ENCODE measurements at places on chromosomes 3 and 15.

DNA sequence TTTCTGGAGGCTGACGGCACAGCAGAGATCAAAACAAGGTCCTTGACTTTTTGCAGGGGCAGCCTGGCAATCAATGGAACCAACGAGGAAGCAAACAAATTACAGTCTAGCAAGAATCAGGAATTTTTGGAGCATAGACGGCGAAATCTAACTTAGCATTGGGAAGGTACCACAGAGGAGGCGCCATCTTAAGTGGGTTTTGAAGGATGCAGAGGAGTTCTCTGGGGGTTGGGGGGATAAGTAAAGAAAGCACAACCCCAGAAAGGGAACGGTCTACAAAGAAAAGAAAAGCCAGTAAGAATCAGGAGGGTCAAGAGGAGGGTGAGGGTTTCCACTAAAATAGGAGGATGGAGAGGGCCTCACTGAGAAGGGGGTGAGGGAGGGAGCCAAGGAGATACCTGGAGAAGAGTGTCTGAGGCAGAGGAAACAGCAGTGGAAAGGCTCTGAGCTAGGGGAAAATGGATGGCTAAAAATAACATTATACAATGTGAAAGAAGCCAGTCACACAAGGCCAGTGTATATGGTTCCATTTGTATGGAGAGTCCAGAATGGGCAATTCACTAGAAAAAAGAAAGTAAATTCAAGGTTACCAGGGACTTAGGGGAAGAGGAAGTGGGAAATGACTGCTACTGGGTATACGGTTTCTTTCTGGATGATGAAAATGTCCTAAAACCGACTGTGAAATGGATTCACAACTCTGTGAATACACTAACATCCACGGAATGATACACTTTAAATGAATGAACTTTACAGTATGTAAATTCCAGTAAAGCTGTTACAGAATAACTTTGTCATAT, 25.2 kb upstream of the IQSEC1 start:
- no peak for DNase-seq

- no peak for DNase-seq
These were observed 64.2 kb downstream of the ISG20 start for GRCh38 chr15:88702983-88703382.

DNA sequence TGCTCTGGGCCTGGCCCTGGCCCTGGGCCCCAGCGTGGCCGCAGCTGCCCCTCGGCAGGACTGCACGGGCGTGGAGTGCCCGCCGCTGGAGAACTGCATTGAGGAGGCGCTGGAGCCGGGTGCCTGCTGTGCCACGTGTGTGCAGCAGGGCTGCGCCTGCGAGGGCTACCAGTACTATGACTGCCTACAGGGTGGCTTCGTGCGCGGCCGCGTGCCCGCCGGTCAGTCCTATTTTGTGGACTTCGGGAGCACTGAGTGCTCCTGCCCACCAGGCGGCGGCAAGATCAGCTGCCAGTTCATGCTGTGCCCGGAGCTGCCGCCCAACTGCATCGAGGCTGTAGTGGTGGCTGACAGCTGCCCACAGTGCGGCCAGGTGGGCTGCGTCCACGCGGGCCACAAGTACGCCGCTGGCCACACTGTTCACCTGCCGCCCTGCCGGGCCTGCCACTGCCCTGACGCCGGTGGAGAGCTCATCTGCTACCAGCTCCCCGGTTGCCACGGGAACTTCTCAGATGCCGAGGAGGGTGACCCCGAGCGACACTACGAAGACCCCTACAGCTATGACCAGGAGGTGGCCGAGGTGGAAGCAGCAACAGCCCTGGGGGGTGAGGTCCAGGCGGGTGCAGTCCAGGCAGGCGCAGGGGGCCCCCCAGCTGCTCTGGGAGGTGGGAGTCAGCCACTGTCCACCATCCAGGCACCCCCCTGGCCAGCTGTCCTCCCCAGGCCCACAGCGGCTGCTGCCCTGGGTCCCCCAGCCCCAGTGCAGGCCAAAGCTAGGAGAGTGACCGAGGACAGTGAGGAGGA, 21.7 kb downstream of the FBLN2 start:
- DNase-seq: no peak

DNA sequence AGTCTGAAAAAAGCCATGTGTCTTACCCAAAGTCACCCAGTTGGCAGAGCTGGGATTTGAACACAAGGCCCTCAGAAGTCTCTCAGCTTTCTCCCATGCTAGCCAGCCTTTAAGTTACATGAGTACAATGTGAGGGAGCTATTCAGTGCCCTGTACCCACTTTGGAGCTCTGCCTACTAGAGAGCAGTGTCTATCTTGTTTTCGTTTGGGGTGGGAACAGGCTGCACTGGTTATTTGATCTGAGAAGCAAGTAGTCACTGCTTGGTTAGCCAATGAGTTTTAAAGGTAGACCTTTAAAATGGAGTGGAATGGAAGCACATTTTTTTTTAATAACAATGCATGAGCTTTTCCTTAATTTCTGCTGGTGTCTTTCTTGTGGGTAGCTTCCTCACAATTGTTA, 231.1 kb upstream of the BHLHE40 start:
- no peak for DNase-seq

DNA sequence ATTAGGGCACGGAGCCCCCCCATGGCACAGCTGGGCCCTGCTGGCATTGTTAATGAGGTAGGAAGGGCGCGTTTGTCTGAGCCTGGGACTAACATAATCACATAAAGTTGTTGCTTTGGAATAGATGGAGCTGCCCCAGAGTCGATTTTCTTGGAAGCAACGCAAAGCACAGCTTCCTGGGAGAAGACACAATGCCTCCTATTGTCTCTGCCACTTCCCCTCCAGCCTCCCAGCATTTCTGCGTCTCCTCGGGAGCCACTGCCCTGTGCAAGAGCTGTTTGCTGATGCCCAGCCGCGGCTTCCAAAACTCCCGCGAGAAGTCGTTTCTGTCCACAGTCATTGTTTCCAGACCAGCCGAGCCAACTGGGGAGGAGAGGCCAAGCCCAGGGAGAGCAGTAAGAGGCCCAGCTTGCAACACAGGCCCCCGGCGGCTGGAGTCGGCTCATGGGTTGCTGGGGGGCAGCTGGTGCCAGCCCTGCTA, 18.1 kb upstream of the ALDH1A3 start:
- no peak for DNase-seq

- DNase-seq: no peak
These were observed 29.1 kb downstream of the SLC6A1 start for GRCh38 chr3:11021611-11022011.

GRCh38 chr3:14031271-14031670, 93.4 kb downstream of the CHCHD4 start:
- no peak for DNase-seq

DNA sequence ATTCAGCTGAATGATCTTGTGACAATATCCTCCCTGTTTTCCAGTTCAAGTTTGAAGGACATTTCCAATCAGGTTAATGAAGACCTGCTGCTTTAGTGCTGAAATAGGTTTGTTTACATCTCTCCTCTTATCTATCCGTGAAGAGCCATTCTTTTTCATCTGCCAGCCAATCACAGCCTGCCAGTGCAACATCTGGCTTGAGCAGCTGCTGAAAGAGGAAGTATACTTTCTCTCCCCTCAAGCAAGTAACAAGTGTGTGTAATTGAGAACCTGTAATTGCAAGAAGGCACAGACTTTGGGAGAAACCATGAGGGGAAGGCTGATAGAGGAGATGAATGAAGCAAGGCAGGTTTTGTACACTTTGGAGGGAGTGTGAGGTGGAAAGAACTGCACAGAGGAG, 404.3 kb downstream of the AGBL1 start:
- no peak for DNase-seq

DNA sequence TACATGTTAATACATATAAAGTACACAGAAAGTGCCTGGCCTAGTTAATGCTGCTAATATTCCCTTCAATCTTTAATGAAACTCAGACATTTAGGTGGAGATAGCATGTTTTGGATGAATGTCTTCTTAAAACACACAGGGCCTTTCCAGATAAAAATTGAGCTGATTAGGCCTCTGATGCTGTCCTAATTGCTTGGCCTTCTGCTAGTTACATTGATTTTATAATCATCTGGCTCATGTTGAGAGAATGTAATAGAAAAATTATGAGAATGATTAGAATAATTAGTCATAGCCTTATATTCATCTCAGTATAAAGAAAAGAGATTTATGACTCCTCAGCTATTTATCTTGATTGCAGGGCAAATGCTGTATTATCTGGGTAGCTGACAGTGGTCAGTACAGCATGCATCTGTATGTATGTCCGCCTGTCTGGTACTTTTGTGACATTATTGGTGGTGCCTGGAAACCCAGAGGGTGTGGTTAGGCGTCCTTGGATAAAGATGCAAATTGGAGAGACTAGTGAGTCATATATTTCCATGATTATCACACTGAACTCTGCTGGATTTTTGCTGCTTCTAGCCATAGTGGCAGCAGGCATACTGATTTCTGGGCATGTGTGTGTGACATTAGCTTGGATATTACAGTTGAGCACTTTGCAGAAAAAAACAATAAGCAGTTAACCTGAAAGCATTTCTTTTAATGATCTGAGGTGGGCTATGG, 120.8 kb downstream of the FEZF2 start:
- DNase-seq: no peak

- DNase-seq: no peak
These were observed 575.8 kb downstream of the FHIT start for GRCh38 chr3:60675424-60675823.

- DNase-seq: no peak
These were observed 286.3 kb upstream of the ROBO2 start for GRCh38 chr3:76753599-76753998.

DNA sequence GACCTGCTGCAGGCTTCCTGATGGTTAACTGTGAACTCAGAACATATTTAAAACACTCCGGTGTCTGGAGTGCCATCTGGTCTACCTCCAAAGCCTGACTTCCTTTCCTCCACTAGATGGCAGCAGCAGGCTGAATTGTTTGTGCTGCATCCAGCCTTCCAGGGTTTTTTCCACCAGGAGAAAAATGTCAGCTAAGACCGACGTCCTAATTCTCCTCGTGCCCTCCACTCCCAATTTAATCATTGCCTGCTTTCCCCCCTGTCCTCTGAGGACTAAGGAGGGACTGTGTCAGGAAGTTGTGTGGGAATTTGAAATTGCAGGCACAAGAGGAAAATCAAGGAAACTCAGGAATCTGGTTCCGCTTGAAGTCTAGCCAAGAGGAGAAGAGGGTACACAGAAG, 165.2 kb upstream of the UMPS start:
- DNase-seq: peak; percentile 32

GRCh38 chr3:138338811-138339210, 9.2 kb upstream of the NME9 start:
- DNase-seq: no peak

GRCh38 chr3:280681-281080, 84.1 kb downstream of the CHL1 start:
- DNase-seq: no peak

DNA sequence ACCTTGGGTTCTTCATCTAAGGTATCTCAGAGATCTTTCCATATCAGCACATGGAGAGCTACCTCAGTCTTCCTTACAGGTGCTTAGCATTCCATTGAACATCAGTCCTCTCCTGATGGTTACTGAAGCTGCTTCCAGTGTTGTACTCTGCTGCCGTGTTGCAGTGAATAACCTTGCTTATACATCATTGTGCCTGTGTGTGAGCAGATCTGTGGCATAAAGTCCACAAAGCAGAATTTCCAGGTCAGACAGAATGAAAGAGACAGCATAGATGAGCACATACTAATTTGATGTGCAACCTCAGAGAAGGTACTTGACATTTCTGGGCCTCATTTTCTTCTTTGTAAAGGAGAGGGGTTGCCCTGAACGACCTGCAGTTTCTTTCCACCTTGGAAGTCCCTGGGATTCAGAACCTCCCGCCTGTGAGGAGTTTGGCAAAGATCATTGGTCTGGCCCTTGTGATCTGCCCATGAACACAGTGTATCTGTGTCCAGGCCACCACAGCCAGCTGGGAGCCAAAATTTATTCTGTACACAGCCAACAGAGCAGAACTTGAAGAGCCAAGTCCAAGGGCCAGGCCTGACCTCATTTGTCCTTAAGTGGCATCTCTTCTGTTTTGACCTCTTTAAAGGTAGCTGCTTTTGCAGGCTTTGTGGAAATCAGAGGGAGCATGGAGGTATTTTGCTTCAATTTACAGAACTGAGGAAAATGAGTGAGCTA, 57.2 kb upstream of the SLC7A14 start:
- no peak for DNase-seq

- DNase-seq: no peak
These were observed 25.6 kb downstream of the FEM1B start for GRCh38 chr15:68303134-68303533.

DNA sequence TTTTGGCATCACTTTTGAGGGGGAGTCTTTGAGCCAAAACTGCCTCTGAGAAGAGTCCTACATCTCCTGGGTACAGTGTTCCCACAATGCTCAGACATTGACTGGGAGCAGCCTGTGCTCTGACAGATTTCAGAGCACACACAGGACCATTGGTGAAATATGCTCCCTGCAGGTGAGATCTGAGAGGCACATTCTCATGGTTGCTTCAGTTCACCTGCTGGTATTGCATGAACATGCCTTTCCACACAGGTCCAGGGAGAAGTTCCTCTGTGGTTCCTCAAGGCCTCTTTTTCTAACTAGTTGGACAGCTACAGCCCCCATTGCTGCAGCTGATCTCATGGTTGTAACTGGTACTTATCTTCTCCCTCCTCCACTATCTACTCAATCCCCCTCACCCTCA, 37.0 kb downstream of the FOXL2 start:
- DNase-seq: no peak

DNA sequence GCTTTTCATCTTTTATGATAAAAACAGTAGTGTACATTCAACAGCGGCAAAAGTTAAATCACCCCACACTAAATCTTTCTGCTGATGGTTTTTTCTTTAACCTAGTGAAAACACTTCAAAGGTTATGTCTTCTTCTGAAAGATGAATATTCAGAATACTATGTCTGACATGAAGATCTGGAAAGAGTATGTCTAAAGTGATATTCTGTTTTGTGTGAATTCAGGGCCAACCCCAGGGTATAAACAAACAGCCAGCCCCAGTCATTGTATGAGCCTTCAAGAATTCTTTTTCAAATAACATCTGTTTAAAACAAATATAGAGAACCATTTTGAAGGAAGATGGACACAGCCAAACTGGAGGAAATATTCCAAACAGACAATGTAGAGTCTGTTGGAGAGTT, 581.0 kb upstream of the NAALADL2 start:
- no peak for DNase-seq

DNA sequence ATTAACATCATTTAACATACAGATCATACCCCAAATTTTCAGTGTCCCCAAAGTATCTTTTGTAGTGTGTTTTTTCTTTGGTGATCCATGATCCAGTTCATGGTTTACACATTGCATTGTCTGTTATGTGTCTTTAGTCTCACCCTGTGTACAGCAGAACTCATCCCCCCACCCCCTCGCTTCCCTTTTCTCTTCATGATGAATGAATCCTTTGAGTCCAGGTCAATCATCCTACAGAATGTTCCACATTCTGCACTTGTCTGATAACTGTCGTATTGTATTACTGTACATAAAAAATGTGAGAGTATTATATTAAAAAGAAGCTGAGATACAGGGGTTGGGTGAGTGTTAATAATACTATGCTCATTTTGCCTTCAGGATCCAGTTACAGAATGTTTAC, 14.6 kb upstream of the NIT2 start:
- DNase-seq: no peak

- no peak for DNase-seq
These were observed 13.4 kb downstream of the SPICE1 start for GRCh38 chr3:113501597-113501996.

GRCh38 chr3:177521305-177521704, 324.0 kb upstream of the TBL1XR1 start:
- no peak for DNase-seq

Measured in activated T-cell treated with anti-CD3 and anti-CD28 coated beads for 24 hours (primary cell).